Stimulated activated CD8-positive, alpha-beta memory T cell treated with anti-CD3 and anti-CD28 coated beads, Interleukin-4, amount 100 ng/mL, for 1 hour (primary cell): ENCODE measurements at places on chromosomes 6 and 20.

GRCh38 chr20:32429745-32430360 is 71.7 kb downstream of the ASXL1 start:
- no peak for DNase-seq

GRCh38 chr20:53284256-53284655 is 309.4 kb downstream of the ZNF217 start:
- DNase-seq: no peak

- no peak for DNase-seq
These were observed 82.3 kb downstream of the MLIP start for GRCh38 chr6:54193560-54193959.

DNA sequence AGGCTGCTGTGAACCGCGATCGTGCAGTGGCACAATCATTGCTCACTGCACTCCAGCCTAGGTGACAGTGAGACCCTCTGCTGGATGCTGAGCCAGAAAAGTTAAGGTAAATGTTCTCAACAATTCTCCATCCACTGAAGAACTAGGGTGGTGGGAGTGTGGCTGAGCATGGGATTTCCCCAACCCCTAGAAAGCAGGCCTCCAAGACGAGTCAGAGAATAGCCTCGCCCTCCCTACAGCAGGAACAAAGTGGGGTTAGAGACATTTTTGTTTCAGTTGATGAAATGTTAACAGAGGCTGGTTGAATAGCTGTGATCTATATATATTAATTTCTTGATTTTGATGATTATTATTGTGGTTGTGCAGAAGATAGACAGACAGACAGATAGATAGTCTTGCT is 6.1 kb upstream of the ALDH8A1 start:
- no peak for DNase-seq

- no peak for DNase-seq
These were observed 16.8 kb upstream of the CDH22 start for GRCh38 chr20:46324960-46325703.

- no peak for DNase-seq
These were observed 506 bp downstream of the RGS17 start for GRCh38 chr6:153130515-153131036.

GRCh38 chr20:6103301-6103700 is 19.5 kb downstream of the FERMT1 start:
- no peak for DNase-seq

- DNase-seq: no peak
These were observed 42.6 kb downstream of the TBC1D7 start for GRCh38 chr6:13285705-13286104.

DNA sequence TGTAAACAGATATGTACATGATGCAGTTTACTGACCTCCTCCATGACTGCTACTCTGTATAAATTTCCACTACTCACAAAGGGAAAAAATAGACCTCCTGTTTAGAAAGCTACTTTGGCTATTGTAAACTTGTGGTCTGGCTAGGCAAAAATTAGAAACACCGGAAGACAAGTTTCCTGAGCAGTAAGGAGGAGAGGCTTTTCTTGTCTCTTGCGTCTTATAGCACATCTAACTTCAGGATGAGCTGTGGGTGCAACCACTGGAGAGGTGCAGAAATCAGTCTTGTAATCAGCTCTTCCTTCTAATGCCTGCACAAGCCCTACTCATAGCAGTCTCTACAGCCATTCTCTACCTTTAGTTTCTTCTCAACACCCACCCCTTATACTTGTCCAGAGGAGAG is 296.5 kb upstream of the SLC35B3 start:
- DNase-seq: no peak

DNA sequence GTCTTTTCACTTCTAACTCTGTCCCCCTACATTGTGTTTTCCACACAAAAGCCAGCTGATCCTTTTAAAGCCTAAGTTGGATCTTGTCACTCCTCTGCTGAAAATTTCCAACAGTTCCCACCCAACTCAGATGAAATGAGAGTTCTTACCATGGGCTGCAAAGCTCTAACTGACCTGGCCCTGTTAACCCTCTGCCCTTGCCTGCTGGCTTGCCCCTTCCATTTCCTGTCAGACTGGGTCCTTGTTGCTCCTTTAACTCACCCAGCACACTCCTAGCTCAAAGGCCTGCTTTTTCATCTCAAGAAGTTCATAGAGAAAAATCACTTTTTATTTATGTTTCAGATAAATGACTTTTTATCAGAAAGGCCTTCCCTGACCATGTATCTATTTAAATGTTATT is 66.5 kb upstream of the HEY2 start:
- DNase-seq: no peak

- no peak for DNase-seq
These were observed 100.2 kb upstream of the HMGN3 start for GRCh38 chr6:79334674-79335073.

GRCh38 chr6:25781134-25781533 is 26.6 kb downstream of the SLC17A4 start:
- no peak for DNase-seq

DNA sequence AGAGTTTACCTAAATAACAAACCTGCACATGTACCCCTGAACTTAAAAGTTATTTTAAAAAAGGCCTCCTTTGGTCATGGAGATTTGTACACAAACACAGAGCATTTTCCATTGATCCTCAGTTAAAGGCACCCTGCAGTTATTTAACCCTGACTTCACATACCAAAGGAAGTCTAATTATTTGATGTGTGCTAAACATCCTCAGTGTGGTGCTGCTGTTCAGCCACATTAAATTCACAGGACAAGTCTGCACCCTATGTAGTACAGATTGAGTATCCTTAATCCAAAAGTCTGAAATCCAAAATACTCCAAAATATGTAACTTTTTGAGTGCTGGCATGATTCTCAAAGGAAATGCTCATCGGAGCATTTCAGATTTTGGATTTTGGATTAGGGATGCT is 21.4 kb downstream of the KCNQ5 start:
- DNase-seq: no peak

- DNase-seq: no peak
These were observed 392.8 kb downstream of the ADGRB3 start for GRCh38 chr6:69027861-69028260.

DNA sequence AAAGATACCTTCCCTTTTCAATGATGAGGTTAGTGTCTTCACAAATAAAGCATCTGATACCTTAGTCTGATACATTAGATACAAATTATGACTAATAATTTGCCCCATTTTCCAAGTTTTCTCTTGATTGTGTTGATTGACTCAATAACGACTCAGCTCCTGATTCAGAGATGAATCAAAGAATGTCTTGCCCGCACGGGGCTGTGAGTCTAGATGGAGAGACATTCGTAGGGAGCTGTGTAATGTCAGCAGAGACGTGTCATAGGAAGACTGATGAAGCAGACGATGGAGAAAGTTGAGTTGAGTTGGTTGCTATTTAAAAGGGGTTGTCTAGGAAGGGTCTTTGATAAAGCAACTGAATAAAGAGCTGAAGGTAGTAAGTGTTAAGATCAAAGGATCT is 78.2 kb downstream of the TSHZ2 start:
- no peak for DNase-seq

DNA sequence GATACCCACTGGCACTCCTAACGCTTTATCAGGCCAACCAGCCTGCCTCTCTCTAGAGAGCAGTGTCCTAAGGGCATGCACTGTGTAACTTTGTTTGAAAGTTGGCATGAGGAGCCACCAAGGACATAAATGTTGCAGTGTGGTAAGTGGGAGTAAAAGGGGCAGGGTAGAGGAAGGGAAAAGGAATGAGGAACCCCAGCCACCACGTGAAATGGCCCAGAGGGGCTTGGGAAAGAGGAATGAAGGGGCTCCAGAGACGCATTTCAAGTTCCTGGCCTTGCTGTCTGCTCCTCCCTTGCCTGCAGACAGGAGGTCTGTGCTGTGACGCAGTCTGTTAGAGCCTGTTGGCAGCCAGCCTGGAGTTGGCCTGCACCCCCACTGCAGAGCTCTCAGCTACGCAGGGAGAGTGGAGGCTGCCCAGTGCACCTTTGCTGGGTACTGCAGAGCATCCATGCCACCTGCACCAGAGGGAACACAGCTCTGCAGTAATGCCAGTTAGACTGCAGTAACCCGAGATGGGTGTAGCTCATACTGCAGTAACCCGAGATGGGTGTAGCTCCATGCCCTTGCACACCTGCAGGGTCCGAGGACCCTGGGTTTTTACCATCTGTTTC is 86.8 kb upstream of the SNAP25 start:
- no peak for DNase-seq

DNA sequence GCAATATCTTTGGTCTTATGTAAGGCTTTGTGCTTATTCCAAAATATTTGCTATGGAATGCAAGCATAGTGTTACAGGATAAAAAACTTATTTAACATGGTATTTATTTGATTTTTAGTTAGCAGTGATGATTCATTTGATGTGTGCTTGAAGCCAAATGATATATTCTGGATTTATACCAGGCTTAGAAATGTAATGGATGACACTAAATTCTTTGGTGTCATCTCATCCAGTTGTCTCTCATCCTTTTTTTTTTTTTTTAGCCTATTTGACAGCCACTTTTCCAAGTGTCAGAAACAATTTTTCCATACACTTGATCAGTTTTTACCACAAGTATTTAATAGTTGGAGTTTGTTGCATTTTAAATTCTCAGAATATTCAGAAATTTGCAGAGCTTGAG is 515.3 kb downstream of the CDKAL1 start:
- no peak for DNase-seq

DNA sequence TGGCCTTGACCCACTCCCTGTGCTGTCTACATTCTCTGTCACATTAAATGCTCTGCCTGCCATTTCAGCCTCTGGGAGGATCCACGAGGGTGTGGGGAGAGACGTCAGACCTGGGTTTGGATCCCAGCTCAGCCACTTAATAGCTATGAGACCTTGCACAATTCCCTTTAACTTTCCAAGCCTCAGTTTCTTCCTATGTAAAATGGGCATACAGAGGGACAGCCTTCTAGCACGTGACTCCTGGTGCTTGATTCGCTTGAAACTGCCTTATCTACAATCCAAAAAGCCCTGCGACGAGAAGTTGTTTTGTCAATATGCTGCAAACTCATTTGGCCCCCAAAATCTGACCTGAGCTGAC is 40.0 kb downstream of the TOX2 start:
- no peak for DNase-seq

- no peak for DNase-seq
These were observed 106.8 kb upstream of the NUP153 start for GRCh38 chr6:17813542-17813941.

- DNase-seq: peak; percentile 8
These were observed 902 bp downstream of the SAMHD1 start for GRCh38 chr20:36950414-36951197.

GRCh38 chr20:59806578-59806975 is 126.9 kb downstream of the SYCP2 start:
- no peak for DNase-seq

GRCh38 chr6:165439928-165440554 is 130.6 kb upstream of the C6orf118 start:
- no peak for DNase-seq

DNA sequence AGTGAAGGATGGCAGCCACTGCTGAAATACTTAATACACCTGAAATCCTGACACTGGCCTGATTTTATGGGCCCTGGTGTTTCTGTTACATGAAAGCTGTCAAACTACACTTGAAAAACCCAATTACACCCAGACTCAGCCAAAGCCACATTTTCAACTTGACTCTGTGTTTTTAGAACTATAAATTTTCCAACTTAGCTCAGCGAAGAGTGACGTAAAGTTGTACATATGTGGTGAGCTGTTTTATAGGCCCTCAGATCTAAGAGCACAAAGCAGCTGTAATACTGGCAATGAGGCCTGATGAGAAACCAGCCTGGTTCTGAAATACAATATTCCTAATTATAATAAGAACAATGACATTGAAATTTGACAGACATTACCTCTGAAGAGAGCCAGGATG is 18.6 kb downstream of the SCML4 start:
- no peak for DNase-seq

- no peak for DNase-seq
These were observed 91.5 kb downstream of the RIMS1 start for GRCh38 chr6:71977884-71978283.

DNA sequence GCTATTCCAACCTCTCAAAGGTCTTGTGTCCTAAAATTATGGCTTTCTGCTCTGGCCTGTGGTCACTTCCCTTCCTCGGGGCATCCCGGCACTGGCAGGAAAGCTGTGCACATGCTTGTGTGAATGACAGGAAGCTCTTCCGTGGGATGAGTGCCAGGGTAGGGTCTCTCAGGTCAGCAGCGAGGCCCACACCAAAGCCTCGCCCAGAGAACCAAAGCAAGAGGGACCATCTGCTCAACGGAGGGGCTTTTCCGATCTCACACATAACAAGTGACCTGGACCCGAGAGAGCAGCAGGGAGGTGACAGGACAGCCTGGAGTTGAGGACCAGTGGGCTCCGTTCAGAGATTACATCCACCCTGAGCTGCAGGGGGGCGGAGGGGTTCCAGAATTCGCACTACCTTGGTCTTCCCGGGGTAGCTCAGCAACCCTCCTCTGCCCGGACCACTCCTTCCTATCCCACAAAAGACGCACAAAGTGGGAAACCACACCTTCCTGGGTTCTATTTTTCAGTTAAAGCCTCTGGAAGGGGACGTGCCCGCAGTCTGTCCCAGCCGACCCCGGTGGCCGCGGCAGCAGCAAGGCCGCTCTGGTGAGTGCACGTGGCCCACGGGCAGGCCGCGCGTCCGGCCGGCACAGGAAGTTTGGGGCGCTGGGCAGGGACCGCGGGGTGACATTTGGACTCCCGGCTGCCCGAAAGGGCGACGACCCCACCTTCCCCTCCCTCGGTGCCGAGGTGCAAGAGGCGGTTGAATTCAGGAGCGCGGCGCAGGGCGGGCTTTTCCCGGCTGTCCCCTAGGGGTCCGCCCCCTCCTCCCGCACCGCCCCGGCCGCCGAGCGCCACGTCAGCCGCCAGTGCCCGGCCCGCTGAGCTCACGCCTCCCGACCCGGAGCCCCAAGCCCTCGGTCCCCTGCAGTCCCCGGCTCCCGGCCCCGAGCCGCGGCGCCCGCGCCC is 988 bp downstream of the TXNDC5 start:
- DNase-seq: no peak

GRCh38 chr20:45445805-45446562 is 23.6 kb upstream of the WFDC2 start:
- DNase-seq: no peak

DNA sequence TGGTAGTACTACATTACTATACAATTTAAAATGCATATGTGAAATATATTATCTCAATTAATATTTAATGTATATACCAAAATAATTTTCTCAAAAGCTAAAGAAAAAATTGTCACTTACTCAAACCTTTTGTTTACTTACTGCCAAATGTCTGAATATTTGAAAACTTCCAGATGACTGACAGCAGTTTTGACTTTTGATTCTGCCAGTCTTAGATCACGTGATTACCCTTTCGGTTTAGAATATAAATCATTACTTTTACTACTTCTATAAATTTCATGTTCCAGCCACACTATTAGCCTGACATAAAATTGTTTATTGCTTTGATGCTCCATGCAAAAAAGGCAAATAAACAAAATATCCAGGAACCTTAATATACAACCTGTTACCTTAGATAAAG is 680.7 kb upstream of the ID4 start:
- no peak for DNase-seq

GRCh38 chr6:163617549-163617948 is 203.0 kb downstream of the QKI start:
- DNase-seq: no peak

- no peak for DNase-seq
These were observed 66.6 kb upstream of the CNR1 start for GRCh38 chr6:88232753-88233152.
